HTR-8/SVneo (cell line): ENCODE measurements at places on chromosomes 13 and 19.

- DNase-seq: no peak
Observed at GRCh38 chr19:4157164-4157563, 3.7 kb downstream of the CREB3L3 start.

DNA sequence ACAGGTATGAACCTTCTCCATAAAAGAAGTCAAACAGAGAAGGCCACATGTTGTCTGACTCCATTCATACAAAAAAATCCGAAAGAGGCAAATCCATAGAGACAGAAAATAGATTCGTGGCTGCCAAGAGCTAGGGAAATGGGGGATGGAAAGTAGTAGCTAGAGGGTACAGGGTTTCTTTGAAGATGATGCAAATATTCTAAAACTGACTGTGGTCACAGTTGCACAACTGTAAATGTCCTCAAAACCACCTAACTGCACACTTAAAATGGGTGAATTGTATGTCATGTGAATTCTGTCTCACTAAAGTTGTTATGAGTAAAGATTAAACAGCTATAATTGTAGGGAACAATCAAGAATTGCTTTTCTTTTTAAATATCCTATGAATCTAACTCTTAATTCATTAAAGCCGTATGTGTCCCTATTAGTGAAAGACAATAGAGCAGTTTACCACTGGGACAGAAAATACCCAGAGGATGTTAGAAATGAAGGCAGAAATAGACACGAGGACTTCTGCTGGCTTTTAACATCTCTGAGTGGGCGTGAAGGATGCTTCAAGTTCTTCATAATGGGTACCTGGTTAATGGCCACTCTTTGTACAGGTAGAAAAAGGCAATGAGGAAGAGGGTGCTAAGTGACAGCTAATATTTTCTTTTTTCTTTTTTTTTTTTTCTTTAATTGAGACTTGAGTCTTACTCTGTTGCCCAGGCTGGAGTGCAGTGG, 21.2 kb downstream of the INSR start:
- no peak for DNase-seq

DNA sequence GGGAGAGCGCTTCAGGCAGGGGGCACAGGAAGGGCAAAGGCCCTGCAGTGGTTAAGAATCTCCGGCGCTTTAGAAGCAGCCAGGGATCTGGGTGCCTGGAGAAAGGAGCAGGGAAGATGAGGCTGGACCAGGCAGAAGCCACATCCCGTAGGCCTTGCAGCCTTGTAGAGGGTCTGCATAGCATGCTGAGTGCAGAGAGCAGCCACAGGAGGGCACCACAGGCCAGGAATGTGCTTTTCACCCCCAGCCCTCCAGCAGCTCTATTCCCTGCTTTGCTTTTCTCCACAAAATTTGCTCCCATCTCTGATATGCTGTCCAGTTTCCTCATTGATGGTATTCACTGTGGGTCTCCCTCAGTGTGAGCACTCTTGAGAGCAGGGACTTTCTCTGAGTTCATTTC, 5.7 kb downstream of the WDR62 start:
- peak; percentile 54 for DNase-seq

DNA sequence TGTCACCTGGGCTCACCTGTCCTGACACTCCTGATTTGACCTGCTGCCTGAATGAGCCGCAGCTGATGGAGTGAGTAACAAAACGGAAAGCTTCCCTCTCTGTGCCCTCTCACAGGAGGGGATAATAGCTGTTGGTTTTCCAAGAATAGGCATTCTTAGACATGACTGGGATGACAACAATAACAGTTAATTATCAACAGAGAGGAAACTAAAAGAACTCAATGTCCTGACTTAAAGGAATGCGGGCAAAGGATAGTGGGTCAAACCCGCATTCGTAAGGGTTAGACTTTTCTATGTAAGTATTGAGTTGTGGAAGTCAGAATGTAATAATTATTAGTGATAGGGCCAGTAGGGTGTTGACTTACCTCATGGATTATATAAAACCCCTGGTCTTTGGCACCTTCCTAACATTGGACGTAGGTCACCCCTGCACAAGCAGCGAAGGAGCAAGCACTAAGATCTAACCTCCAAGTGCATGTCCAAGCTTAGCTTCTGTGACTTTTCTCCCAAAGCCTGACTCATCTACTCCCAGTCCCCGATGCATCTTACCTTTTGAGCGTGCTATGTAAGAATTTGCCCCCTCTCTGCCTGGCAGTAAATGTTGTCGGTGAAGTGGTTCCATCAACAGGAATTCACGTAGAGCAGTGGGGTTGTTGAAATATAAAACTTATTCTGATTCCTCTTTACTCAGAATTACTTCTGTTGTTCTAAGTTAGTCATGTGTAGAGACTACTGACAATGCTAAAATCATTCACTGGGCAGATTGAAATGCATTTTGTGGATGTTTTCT, 442.3 kb downstream of the FGF9 start:
- DNase-seq: no peak

GRCh38 chr19:53865523-53865917, 2.2 kb upstream of the MYADM start:
- no peak for DNase-seq

GRCh38 chr13:111330066-111330610, 9.7 kb downstream of the TEX29 start:
- DNase-seq: no peak

DNA sequence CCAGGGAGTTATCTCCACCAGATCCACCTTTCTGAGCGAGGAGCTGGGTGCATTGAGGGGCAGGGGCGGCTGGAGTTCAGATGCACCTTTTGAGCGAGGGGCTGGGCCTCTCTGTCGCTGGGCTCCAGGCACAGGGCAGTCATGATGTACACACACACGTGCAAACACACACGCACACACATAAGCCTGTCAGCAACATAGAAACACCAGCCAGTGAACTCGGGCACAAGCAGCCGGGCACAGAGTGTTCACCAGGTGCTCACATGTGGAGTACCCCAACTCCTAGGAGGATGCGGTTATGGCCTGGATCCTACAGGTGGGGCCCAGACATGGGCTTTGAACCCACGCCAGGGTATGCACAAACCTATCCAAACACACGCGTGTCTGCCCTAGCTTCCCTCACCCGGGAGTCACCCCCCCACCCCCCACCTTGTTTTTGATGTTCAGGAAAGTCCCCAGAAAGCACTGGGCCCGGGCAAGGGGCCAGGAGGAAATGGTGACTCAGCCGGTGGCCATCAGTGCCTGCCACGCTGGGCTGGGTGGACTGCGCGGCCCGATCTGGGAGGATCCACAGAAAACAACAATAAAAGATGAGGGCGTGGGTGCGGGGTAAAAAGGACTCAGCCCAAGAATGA, 13.3 kb downstream of the ARRDC2 start:
- DNase-seq: peak; percentile 79

DNA sequence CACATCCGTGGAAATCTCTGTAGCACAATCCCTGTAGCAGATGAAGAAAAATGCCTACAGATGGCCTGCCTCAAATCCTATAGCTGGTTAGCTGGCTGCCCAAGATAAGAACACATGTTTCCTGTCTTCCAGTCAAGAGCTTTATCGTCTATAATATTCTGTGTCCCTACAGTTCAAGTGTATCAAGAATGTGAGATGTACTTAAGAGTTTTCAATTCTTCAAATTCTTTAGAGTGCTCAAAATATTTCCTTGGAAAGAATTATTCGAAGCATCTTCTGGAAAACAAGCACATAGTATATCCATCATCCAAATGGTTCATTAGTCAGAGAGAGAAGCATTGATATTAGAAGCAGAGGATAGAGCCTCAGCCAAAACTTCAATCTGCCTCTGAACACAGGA, 239.8 kb downstream of the COG6 start:
- DNase-seq: no peak

DNA sequence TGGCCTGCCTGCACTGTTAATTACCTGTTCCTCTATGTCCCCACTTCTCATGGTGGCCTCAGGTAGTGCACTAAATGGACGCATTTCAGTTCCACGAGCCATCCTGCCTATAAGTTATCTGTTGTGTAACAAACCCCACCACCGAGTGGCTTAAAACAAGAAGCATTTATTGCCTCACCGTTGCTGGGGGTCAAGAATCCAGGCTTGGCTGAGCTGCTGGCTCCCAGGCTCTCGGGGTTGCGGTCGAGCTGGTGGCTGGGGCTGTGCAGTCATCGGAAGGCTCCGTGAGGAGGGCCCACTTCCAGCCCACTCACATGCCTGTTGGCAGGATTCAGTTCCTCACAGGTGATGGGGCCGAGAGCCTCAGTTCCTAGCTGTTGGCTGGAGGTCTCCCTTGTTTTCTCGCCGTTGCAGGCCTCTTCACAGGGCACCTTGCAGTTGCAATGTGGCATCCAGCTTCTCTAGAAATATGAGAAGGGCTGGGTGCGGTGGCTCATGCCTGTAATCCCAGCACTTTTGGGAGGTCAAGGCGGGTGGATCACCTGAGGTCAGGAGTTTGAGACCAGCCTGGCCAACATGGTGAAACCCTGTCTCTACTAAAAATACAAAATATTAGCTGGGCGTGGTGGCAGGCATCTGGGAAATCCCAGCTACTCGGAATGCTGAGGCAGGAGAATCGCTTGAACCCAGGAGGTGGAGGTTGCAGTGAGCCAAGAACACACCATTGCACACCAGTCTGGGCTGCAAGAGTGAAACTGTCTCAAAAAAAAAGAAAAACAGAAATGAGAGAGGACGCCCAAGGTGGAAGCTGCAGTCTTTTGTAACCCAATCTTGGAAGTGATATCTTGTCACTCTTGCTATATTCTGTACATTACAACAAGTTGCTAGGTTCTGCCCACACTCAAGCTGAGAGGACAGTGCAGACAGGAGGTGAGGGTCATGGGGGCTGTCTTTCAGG, 6.5 kb upstream of the PTOV1 start:
- no peak for DNase-seq

GRCh38 chr13:103640606-103641005, 574.4 kb upstream of the SLC10A2 start:
- DNase-seq: no peak

DNA sequence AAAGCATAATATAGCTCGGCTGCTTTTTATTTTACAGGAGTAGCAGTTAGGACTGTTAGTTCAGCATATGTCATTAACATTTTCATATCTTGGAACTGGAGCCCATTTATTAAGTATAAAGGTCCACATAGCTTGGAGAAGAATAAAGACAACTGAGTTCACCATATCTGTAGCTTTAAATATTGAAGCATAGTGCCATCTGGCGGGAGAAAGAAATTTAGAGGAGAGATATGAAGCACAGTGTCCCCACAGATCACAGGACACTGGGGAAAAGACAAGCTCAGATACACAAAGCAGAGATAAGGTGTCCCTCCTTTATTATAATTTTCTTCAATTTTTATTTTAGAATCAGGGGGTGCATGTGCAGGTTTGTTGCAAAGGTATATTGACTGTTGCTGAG, 104.7 kb upstream of the FREM2 start:
- peak; percentile 4 for DNase-seq

DNA sequence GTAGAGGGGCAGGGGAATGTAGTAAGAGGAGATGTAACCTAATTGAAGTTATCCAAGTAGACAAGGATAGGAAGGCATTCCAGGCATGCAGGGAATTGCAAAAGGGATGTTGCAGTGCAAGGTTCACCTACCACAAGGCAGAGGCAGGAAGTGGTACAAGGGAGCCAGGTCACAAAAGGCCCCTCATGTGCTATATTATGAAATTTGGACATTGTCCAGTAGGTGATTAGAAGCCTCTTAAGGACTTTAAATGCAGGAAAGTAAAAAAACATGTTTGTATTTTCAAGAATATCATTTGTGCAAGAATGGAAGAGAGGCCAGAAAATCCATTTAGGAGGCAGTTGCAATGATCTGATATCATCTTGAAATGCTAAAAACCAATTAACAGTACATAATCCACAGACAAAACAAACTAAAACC, 111.4 kb downstream of the FRY start:
- peak; percentile 9 for DNase-seq

- no peak for DNase-seq
Observed at GRCh38 chr19:5628919-5629481, 6.1 kb downstream of the SAFB start.

DNA sequence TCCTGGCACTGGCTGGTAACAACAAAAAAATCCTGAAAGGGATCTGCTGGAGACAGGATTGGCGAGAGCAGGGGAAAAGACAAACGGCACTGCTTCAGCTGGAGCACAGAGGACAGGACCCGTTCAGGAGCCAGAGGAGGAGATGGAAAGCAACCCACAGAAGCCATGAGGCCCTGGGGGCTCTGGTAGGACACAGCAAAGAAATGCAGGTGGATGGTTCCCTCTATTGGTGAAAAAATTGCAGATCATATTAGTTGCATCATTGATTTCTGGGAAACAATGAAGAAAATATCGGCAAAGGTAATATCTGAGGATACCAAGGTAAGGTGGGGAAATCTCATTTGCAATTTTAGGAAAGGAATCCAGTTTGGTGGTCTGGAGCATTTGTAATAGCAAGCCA, 25.7 kb upstream of the TPP2 start:
- DNase-seq: no peak

DNA sequence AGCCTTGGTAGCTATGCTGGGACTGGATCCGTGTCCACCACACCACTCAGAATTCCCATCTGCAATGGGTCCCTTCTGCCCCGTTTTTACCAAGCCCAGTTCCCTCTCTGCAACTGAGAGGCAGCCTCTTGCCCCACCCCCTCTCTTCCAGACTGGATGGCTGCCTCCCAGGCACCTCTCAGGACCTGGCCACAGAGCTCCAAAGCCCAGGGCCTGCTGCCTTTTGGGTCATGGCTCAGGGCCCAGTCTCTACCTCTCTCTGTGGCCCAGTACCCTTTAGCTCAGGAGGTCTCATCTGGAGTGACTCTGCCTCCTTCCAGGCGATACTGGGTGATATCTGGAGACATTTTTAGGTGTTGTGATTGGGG, 10.3 kb upstream of the ZBTB7A start:
- DNase-seq: no peak
